ENCODE measurements at places on chromosomes 7 and 10.
A peak's percentile ranks its signal among the peaks of the same experiment; 100 is the strongest.

- no peak for DNase-seq
Measured at GRCh38 chr10:123455861-123456260, 210.3 kb upstream of the GPR26 start.

DNA sequence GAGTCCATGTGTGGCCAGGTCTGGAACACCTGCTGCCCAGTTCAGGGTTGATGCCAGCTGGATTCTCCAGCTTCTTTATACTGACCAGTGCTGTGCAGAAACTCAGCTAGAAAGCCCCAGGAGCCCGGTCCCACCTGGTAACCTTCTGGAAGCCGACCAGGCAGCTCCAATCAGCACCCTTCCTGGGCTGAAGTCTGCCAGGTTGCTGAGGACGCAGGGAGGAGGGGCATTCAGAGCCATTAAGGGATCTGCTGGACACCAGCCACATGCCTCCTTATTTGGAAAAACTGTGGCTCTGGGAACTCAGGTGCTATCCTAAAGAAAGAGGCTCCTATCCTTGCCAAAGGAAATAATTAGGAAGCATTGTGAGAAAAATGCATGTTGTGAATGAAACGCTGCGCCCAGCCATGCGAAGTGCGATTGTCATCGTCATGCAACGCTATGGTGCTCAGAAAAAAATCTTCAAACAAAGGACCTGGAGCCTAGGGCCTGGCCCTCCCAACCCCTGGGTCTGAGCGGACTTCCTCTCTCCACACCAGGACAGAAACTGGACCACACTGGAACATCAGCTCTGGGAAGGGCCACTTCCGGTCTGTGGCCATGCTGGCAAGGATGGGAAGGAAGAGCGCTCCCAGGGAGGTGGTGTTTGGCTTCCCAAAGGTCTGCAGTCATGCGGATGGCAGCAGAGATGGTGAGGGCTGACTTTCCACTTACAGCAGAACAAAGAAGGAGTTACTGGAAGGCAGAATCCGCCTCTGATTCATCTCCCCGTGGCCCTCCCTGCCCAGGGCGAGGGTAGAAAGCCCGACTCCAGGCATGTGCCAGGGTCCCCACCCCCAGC is 90.1 kb downstream of the FAM53B start:
- DNase-seq: no peak

- no peak for DNase-seq
Measured at GRCh38 chr7:87506246-87507180, 31.0 kb upstream of the ABCB4 start.

GRCh38 chr7:27960415-27960814 is 220.2 kb downstream of the JAZF1 start:
- no peak for DNase-seq

DNA sequence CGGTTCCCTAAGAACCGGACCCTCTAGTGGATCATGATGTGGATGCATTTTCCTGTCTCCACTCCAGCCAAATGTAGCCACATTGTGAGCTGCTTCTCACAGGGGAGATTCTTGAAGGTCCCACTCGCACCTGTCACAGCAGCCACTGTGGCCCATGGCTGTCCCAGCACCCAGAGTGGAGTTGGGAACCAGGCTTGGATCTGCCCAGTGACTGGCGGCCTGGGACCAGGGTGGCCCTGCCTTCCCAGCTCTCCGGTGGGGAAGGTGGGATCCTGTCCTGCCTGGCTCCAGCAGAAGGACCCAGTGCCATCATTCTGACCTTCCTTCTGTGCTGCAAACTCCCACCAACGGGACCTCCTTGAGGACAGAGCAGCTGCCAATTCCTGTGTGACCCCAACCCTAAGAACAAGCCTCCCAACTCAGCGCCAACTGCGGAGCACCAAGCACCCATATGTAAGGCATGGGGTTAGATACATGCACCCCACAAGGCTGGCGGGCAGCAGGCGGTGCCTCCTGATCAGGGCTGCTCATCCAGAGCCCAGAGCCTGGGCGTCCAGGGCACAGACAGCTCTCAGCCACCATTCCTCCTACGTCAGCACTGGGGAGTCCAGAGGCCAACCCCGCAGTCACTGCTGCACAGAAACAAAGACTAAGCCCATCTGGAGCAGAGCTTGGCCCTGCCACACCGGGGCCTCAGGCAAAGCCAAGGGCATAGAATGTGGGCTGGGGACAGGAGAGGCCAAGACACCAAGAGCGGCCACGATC is 28.8 kb downstream of the EBF3 start:
- no peak for DNase-seq

DNA sequence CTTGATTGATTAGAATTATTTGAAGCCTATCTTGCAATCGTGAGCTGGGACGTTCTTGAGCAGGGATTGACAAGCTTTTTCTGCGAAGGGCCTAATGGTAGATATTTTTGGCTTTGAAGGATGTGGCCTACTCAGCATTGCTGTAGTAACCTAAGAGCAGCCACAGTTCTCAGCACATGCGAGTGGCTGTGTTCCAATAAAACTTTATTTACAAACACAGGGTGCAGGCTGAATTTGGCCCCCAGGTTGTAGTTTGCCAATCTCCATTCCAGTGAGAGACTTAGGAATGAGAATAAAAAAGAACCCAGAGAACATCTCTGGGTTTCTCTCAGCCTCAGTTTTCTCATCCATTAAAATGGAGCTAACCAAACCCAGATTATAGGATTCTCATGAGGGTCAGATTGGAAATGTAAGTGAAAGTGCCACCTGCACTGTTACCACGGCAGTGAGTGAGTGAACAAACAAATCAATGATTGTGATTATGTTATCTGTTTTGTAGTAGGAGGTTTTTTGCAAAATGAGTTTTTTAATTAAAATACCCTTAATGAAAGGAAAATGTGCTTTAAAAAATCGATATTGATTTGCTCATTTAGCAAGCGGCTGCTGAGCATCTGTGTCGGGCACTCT is 664.0 kb downstream of the SDK1 start:
- no peak for DNase-seq

DNA sequence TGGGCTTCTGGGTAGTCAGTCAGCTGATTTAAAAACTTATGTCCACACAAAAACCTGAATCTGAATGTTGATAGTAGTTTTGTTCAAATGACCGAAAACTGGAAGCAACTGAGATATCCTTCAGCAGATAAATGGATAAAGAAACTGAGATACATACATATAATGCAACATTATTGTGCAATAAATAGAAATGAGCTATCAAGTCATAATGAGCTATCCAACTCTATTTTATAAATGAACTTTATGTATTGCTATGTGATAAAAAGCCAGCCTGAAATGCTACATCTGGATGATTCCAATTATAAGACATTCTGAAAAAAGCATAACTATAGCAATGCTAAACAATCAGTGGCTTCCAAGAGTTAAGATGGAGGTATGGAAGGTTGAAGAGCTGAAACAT is 748.7 kb downstream of the TNS3 start:
- no peak for DNase-seq

DNA sequence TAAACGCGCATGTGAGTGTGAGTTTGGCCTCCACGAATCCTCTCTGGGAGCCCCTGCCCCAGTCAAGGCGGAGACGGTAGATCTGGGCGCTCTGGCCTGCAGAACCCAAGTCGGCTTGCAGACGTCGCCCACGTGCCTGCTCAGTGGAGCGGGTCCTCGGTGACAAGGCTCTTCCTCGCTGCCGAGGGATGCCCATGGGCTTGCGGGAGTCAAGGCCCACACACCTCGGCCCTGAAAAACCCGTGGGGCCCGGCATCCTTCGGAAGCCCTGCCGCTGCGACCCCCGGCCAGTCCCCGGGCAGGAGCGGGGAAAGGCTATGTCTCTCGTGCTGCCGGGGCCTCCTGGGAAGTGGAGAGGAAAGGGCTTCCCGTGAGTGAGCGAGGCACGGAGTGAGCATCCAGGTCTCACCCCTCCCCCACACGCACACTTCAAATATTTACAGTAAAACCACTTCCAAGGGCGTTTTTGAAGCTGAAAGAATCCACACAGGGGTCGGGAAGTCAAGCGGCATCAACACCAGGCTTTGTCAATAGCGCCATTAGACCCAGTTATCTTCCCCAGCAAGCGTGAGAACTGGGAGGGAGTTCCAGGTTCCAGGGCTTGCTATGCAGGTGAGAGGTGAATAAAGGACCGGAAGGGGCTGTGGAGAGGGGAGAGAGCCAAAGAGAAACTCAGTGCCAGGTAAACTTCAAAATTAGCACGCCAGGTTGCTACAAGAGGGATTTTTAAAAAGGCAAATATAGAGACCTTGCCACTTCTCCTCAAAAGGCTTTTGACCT is 1.1 kb upstream of the MNX1 start:
- DNase-seq: no peak

GRCh38 chr7:7157177-7157886 is 25.0 kb upstream of the C1GALT1 start:
- DNase-seq: peak; percentile 9

DNA sequence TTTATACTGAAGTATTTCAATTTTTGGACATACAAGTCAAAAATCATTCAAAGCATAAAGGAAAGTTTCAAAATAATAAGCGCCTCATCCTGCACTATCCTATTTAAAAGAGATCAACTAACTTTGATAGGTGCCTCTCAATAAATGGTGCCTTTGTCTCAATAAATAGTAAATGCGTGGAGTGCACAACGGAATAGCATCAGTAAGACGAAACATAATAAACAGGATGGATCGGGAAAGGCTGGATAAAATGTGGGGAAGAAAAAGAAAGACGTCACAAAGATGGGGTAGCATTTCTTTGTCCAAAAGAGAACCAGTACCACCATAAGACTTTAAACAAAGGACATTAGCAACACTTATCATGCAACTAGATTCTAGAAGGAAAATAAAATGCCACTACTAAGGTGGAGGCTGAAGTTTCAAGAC is 571 bp upstream of the PRKAR2B start:
- DNase-seq: no peak

DNA sequence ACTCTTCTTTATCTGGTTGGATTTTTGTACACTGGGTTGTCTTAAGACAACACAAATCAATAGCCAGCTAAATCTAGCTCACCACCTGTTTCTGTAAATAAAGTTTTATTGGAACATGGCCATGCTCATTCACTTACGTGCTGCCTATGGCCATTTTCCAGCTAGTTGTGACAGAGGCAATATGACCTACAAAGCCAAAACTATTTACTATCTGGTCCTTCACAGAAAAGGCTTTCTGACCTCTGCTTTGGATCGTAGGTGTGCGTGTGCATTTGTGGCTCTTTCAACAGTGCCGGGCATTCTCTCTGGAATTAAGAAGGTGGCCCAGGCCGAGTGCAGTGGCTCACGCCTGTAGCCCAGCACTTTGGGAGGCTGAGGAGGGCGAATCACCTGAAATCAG is 45.5 kb downstream of the NRAP start:
- DNase-seq: no peak

DNA sequence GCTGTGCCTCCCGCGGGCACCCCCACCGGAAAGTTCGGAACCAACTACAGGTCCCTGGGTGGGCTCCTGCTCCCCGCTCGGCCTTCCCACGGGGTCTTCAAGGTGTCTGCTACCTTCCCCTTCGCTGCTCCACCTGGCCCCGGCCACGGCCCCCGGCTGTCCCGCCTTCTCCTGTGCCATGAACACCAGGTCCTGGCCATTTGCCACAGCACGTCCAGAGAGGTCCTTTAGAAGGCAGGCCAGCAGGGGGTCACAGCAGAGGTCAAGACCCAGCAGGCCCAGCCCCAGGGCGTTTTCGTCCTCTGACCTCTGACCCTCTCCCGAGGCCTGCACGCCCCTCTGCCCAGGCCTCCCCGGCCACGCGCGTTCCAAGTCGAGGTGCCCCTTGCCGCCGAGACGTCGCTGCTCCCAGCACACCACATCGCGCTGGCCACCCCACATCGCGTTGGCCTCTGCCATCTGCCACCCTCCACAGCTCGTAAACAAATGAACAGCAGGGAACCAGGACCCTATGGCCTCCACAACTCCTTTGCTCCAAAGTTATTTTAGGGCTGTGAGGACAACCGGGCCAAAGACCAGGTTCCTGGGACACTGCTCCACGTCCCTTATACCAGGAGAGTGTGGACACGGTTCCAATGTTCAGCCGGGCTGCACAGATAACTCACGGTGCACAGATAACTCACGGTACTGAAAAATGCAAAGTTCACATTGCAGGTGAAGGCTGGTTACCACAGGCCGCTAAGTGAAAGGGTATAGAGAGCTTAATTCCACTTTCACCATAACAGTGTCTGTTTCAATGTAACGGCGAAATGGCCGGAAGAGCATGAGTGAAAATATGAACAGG is 74.3 kb downstream of the CFAP46 start:
- DNase-seq: no peak

- no peak for DNase-seq
Measured at GRCh38 chr10:15545266-15545665, 174.2 kb upstream of the FAM171A1 start.

DNA sequence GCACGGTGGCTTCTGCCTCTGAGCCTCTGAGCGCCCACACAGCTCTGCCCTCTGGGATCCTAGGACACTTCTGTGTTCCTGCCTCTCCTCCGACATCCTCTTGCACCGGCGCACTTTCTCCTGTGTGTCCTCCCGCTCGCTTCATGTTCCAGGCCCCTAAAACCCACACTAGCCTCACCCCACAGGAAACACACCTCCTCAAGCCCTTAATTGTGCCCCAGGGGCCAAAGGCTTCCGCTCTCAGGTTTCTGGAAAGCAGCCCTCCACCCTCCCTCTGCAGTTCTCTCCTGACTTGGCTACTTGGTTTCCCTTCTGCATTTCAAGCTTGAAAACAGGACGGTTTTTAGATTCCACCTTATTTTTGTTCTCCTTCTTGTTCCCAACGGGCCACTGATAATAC is 7.3 kb downstream of the GFRA1 start:
- no peak for DNase-seq

DNA sequence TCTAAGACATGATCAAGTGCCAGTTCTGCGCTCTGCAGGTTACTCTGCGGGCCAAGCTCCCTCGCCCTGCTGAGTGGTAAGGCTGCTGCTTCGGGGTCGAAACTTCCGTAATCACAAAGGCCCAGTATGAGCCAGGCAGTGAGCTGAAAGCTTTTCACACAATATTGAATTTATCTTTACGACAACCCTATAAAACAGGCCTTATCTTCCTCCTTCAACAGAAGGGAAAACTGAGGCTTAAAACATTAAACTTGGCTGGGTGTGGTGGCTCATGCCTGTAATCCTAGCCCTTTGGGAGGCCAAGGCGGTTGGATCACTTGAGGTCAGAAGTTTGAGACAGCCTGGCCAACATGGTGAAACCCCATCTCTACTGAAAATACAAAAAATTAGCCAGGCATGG is 83.3 kb downstream of the FAM107B start:
- no peak for DNase-seq
